ENCODE measurements at places on chromosomes 11 and 22.

- no peak for DNase-seq
Measured at GRCh38 chr11:132864811-132865576, 667.3 kb downstream of the OPCML start.

- DNase-seq = no peak
Measured at GRCh38 chr11:1236316-1237127, 13.7 kb downstream of the MUC5B start.

- DNase-seq = no peak
Measured at GRCh38 chr11:78380615-78381051, 37.0 kb downstream of the GAB2 start.

DNA sequence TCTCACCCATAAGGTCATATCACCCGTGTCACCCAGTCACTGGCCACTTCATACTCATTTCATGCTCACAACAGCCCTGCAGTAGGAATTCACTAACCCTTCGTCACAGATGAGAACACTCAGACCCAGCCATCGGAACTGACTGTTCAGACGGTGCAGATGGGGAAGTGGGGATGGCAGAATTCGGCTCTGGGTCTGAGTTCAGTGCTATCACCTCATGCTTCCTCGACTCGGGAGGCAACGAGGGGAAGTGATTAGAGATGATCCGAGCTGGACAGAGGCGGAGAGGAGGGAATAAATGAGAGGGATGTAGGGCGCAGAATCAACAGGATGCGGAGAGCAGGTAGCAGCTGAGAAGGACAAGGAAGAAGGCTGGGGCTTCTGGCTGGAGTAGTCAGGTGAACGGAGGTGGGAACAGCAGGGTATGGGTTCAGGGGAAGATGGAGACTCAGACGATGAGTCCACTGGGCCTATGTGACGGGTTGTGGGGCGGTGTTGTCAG is 4.7 kb downstream of the B3GNT6 start:
- no peak for DNase-seq

DNA sequence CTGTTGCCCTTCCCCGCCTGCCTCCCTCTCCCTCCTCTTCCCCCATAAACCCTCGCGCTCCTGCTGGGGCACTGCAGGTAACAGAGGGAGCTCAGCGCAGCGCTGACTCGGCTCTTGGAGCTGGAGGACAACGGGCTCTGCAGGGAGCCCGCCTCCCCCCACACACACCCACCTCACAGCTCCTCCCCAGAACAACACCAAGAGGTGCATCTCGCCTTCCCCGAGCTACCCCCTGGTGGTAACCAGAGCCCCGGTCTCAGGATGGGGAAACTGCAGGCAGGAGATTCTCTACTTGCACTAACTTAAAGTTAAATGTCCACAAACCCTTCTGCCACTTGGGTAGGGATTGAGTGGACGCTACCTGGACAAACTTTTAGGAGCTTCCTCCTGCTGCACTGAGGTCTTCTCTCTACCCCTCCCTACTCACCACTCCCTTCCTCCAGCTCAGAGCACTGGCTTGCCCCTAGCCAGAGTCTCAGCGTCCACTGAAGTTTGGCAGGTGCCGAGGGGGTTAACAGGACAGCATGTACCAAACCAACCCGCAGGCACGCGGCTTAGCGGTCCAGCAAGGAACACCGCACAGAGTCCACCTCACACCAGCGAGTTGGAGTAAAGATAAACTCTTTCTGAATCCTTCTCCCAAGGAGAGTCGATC is 4.0 kb upstream of the SCN4B start:
- no peak for DNase-seq

GRCh38 chr22:16989915-16990314 is 18.1 kb downstream of the GAB4 start:
- no peak for DNase-seq

DNA sequence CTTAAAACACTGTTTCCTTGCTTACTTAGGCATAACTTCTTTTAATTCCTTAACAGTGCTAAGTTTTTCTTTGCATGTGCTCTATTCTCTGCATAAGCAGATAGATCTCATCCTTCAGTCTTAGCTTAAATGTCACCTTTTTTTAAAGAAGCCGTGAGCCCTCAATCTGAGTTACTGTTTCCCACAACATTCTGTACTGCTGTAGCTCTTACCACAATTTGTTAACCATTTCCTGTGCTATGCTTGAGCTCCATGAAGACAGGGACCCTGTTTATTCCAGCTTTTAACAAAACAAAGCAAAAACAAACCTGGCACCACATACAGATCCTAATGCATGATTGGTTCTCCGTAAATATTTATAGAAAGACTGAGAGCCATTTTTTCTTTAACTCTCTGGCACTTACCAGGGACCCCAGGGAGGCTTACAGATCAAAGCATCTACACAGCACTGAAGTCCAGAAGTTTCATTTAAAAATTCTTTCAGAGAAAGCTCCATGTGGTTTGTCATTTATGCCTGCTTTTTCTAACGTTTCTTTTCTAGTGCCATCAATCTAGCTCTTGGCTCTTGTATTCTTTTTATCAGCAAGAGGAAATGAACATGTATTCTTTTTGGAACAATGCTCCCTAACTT is 74.9 kb downstream of the DYNC2H1 start:
- peak; percentile 3 for DNase-seq

GRCh38 chr22:43385770-43386641 is 25.8 kb upstream of the MPPED1 start:
- peak; percentile 85 for DNase-seq

GRCh38 chr11:11391796-11392463 is 38.9 kb upstream of the CSNK2A3 start:
- DNase-seq = no peak

DNA sequence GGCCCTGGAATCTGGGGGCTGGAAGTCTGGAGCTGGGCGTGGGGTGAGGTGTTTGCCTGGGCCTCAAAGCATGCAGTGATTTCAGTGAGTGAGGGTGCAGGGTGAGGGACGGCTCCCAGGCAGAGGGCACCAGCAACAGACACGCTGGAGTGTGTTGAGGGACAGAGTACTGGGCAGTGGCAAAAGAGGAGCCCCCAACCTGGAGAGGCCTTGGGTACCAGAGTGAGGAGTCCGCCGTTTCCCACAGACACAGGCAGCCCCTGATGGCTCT is 12.0 kb upstream of the TBC1D22A start:
- DNase-seq = no peak

- no peak for DNase-seq
Measured at GRCh38 chr11:86948733-86949132, 6.5 kb downstream of the FZD4 start.

DNA sequence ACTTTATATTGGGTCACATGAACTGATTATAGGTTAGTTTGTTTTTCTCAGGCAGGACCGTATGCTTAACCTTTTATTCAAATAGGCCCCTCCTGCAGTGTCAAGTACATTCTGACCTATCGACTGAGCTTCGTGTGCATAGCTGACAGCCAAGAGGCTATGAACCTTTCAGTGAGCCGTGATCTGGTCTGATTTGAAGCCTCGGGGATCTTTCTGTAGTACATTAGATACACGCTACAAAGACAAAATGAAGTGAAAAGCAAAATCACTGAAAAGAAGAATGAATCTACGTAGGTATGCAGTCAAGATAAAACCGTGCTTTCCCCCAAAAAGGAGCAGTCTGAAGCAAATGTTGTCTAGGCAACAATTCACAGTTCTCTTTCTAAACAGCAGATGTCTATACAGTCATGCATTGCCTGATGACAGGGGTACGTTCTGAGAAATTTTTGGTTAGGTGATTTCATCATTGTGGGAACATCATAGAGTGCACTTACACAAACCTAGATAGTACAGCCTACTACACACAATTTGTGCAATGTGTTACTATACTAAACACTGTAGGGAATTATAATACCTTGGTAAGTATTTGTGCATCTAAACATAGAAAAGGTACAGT is 18.1 kb downstream of the JHY start:
- peak; percentile 32 for DNase-seq

GRCh38 chr11:10581481-10582019 is 13.1 kb upstream of the LYVE1 start:
- no peak for DNase-seq

DNA sequence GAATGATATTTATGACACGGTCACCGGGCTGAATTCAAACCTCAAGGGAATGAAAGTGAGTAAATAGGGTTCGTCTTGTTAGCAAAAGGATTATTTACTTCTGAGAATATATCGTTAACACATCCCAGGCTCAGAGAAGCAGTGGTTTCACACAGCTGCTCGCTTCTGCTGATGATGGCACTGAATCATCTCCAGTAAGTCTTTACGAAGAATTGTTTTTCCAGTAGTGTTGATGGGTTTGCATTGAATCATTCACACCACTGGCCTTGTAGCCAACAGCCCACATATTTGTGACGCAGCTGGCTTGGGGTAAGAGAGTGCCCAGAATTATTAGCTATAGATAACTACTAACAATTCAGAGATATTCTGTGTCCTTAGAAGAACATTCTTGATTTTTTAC is 236.3 kb downstream of the CADM1 start:
- no peak for DNase-seq

GRCh38 chr22:45864959-45865476 is 111.9 kb downstream of the WNT7B start:
- no peak for DNase-seq

DNA sequence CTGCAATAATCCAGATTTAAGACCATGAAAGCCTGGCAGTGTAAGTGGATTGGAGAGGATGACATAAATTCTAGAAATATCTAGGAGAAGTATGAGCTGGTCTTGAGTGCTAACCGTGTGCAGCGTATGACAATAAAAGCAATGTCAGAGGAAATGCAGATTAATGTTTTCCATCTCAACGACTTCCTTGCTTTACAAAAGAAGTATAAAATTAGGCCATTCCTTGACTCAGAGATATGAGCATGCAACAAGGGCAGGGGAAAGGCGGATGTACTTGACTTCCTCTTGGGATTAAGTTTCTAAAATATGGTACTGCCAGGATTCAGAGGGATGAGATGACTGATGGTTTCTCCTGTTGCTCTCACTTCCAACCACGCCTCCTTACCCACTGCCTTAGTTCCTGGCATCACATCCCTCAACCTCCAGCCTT is 32.3 kb downstream of the ADAMTS15 start:
- DNase-seq = no peak

GRCh38 chr11:124518989-124519451 is 24.4 kb downstream of the OR8B12 start:
- no peak for DNase-seq

DNA sequence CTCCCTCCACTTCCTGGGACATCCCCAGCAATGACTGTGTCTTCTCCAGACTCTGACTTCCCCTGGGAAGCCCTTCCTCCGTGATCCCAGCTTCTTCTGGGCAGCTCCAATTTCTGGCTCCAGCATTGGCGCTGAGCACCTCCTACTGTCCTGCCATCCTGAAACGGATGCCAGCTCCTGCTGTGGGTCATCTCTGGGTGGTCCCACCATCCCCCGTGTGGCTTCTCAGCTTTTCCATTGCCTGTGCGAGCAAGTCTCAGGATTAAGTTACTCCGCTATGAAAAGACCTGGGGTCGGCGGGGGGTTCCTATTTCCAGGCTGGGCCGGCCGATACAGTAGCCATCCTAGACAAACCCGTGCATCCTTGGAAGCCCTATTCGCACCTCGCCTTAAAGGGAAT is 55.4 kb upstream of the FADD start:
- DNase-seq = no peak

DNA sequence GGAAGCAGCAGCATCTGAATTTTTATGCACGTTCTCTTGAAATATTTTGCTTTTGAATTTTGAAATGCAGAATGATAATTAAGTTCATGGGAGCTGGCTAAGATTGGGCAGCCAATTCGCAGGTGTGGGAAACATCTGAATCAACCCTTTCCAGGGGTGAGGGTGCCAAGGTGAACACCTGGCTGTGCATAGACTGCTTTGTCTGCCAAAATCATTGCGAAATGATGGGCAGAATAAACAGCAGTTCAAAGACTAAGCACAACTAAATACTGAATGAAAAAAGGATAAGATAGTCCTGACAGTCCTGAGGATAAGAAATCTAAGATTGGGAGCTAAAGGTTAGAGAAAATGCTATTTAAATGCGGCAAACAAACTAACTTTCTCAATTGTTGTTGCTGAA is 813.3 kb upstream of the RAG2 start:
- no peak for DNase-seq

DNA sequence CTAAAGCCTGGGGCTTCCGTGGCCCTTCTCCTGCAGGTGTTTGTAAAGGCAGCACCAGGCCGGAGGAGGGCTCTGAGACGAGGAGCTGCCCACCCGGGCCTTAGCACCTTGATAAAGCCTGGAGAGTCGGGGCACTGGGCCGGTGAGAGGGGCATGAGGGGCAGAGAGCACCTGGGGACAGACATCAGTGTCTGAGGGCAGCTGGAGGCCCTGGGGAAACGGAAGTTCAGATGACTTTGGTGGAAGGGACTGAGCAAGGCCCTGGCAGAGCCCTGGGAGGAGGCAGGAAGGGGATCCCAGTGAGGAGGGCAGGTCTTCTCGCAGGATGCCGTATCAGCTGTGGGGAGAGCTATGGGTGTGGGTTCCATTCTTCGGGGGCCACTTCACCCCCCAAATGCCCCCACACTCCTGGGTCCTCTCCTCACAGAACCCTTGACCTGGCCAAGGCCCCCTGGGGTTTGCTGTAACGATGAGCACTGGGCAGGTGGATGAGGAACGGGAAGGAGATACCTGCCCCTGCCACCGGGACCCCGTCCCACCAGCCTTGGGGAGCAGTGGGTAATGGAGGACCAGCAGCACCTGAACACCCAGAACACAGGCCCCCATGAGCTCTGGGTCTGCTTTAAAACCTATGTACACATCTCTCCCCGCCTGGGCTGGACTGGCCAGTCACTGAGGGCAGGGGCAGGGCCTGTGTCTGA is 7.4 kb downstream of the C1QTNF6 start:
- DNase-seq = no peak

GRCh38 chr11:8373519-8374432 is 110.1 kb upstream of the LMO1 start:
- no peak for DNase-seq

DNA sequence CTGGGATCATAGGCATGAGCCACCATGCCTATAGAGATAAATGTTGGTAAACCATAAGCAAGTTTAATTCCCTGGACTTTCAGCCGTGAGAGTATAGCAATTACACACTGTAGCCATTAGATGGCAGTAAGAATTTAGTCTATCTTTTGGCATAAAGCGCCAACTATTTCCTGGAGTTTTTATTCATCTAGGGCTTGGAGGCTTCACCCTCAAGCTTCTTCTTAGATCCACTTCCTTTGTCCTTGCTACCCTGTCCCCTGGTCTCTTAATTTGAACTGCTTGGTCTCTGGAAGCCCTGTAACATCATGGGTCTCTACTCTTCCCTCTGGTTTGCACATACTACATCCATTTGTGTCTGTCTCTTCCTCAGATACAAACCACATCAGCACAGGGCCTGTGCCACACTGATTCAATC is 38.2 kb downstream of the OR10A6 start:
- peak; percentile 51 for DNase-seq

DNA sequence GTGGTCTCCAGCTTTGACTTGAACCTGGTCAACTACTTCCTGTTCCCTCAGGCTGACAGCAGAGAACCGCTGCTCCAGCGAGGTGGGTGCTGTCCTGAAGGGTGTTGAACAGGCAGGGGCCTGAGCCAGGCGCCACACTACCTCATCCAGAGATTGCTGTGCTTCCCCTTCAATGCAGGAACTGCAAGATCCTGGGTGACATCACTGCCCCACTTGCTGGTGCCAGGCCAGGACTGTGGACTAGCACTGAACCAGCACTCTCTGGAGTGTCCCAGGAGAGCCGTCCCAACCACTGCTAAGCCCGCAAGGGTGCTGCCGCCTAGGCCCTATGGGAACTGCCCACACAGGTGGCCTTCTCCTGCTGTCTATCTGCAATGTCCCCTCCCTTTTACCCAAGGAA is 51.7 kb downstream of the GAB4 start:
- no peak for DNase-seq

Measured in activated CD4-positive, alpha-beta T cell treated with anti-CD3 and anti-CD28 coated beads, Interleukin-2, Interleukin-4, amounts not matched to agents 100 ng/mL and 50 ng/mL, durations not matched to agents 16 hours and 8 hours (primary cell).